ENCODE measurements at places on chromosomes 1 and 21.

DNA sequence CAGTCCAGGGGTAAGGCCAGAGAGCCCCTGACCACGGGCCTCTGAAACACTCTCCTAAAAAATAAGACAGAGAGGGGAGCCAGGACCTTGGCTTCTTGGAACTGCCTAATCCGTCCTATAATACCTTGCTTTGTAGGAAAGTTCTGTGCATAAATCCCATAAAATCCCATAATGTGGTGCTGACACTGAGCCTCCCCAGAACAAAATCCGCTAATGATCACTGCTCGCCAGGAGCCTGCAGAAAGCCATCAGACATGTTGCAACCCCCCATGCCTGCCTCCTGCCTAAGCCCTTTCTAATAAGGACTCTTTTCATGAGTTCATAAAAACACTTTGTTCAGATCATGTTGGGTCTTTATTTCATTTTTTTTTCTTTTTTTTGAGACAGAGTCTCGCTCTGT lies 9.3 kb upstream of the DHRS3 start:
- DNase-seq: no peak

GRCh38 chr1:169427081-169427641 lies at the start of gene CCDC181:
Gene CCDC181 (minus strand): TSS chr1:169427474. CDS start chr1:169424927, 2,547 bp downstream.
- DNase-seq: peak; percentile 87

DNA sequence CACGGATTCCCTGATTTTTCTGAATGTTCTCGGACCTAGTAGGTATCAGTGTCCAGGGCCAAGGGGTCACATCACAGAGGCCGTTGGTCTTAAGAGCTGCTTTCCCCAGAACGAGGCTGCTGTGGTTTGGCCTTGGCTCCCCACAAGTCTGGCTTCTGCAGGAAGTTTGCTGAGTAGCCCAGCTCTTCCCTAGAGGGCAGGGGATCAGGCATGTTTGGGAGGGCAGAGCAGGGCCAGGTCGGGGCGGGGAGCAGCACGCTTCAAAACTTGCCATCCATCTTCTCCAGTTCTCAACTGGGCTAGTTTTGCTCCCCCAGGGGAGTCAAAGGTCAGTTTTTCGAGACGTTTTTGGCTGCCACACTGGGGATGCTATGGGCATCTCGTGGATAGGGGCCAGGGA lies 37.0 kb downstream of the MAN1C1 start:
- no peak for DNase-seq

DNA sequence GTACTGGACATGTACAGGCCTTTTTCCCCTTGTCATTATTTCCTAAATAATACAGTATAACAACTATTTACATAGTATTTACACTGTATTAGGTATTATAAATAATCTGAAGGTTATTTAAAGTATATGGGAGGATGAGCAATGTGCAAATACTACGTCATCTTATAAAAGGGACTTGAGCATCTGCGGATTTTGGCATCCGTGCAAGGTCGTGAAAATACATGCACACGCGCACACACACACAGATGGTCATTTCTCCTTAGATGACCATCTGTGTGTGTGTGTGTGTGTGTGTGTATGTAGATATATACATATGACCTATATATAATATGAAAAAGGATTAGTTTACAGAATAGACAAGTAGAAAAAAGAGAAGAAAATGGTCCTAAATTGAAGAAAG lies 15.4 kb downstream of the ALG14 start:
- DNase-seq: no peak

- DNase-seq: no peak
These were observed 15.9 kb upstream of the SLC6A9 start for GRCh38 chr1:44047131-44047530.

DNA sequence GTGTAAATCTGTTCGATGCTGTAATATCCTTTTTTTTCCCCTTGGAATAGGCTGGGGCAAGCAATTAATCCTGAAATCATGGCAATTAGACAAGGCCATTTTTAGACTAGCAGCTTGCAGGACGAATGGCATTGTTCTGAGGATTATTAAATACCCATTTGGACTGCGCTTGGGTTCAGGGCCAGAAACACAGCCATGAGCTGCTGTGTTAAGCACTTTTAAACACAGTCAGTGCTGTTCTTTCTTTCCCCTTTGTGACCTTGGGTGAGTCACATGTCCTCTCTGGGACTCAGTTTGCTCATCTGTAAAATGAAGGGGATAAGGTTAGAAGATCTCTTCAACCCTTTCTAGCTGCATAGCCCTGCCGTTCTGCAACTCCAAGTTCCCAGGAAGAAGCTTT lies 58.6 kb upstream of the C8B start:
- no peak for DNase-seq

- DNase-seq: peak; percentile 54
These were observed 64.6 kb upstream of the FMN2 start for GRCh38 chr1:240027059-240027462.

DNA sequence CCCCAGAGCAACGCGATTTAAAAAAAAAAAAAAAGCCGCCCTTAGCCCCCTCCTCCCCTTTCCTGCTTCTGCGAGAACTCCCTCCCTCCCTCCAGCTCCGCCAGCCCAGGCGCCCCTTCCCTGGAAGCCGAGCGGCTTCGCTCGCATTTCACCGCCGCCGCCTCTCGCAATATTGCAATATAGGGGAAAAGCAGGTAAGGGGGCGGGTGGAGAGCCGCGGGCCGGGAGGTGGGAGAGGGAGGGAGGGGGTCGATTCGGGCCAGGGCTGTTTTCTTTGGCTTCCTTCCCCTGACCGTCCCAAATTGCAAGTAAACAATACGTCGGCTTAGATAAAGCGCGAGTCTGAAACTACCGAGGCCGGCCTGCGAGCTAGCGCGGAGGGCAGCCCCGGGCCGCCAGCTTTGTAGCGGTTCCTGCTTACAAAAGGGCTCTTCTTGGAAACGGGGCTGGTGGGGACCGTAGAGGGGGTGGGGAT lies 408 bp downstream of the LMO4 start:
- DNase-seq: peak; percentile 60

DNA sequence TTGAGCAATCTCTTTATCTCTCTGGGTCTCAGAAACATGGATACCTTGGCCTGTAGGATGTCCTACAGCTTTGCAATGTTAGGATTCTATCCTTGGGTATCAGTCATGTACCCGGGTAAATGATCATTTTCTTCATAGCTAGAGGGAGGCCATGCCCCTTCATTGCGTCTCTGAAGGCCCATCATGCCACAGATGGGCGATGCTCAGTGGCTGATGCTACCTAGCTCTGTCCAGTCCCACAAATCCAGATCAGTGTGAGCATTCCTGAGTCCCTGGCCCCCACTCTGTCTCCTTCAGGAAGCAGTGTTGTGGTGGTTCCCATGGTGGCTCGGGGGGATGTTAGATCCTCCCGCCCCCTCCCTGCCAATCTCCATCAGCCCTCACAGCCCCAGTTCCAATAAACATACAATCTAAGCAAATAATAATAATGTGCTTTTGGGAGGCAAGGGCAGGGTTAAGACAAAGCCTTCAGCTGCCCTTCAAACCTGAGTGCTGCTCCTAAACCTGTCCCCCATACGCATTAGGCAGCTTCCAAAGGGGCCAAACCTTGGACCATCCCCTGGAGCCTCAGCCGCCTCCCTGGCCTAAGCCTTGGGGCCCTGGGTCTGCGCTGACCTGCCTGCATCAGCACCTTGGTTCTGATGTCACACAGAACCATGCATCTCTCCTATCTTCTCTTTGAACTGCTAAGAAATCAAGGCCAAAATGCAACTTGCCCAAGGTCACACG lies 681 bp upstream of the GPR61 start:
- DNase-seq: no peak

DNA sequence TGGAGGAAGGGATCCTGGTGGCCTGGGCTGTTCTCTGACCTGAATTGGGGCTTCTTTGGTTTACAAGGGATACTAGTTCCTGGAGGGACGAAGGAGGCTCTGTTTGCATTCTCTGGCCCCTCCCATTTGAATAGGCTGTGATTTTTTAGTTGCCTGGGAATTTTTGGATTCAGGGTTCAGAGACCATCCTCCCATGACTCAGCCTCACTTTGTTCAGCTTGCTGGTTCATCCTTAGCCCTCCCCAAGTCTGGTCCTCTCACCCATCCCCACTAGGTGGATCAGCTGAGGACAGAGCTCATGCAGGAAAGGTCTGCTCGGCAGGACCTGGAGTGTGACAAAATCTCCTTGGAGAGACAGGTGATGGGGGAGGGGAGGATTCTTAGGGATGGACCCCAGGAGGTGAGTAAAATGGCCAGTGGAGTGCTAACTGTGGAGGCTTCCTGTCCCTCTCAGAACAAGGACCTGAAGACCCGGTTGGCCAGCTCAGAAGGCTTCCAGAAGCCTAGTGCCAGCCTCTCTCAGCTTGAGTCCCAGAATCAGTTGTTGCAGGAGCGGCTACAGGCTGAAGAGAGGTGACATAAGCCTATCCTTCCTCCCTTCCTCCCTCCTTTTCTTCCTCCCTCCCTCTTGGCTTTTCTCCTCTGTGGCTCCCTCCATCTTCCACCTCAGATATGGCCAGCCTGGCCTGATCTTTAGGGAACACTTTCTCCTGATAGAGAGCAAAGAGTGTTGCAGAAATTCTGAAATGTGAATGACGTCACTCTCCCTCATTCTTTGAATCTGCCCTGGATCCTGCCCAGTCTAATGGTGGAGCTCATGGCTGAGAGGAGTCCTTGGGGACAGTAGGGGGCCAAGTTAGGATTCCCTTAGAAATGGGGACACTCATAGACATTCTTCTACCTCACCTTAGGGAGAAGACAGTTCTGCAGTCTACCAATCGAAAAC lies 4.5 kb upstream of the TUFT1 start:
- DNase-seq: no peak

DNA sequence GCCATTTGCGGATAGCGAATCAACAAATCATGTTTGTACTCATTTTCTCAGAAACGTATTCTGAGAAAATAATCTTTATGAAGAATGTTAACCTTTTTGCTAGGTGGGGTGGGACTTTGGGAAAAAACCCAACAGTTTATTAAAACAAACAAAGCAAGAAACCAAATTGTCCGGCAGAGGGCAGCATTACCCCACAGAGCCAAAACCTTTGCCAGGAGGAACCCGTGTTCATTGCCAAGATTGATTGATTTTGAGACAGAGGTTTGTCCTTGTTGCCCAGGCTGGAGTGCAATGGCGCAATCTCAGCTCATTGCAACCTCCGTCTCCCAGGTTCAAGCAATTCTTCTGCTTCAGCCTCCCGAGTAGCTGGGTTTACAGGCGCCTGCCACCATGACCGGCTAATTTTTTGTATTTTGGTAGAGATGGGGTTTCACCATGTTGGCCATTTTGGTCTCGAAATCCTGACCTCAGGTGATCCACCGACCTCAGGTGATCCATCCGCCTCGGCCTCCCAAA lies 70.8 kb upstream of the RHOU start:
- DNase-seq: peak; percentile 88

DNA sequence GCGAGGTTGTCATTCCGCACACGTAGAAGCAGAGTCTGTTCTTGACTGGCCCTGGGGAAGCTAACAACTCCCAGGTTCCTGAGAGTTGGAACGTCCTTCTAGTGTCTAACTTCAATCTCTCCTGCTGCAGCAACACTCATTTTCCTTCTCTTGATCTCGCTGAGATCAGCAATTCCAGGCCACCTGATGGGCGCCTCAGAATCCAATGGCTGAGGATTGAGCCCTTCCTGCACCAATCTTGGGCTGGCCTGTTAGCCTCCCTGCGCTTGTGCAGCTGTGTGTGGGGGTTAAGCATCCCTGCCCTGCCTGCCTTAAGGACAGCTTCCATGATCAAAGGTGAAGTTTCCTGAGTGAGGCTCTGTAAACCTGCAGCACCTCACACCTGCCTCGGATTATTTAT lies 87.9 kb downstream of the SYT2 start:
- DNase-seq: no peak
